ENCODE measurements at places on chromosomes 7 and 10.

DNA sequence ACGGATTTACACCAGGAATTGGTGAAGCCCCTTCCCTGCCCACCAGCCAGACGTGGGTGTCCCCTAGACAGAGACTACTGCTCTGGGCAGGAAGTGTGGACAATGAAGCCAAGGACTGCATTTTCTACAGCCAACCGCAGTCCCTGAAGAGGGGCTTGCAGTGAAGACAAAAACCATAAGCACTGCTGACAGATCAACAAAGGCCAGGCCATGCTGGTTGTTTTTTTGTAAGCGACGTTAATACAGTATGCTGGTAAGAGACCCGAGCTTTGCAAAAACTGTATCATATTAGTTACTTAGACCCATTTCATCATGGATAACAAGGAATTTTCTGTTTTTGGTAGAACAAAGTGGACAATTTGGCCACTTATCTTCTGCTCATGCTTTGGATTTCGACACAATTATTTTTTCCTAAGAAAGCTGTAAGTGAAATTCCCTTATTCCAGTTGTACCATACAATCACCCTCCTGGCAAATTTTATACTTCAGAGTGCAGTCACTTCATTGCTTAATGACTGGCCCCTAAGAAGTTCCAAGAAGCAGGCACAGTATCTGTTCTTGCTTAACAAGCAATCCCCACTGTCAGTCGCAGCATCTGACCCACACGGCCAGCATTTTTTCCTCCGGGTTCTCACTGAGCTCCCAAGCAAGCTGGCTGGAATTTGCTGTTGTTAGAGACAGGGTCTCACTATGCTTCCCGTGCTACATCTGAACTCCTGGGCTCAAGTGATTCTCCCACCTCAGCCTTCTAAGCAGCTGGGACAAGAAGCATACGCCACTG lies 163.5 kb downstream of the PARD3 start:
- DNase-seq, result no peak

DNA sequence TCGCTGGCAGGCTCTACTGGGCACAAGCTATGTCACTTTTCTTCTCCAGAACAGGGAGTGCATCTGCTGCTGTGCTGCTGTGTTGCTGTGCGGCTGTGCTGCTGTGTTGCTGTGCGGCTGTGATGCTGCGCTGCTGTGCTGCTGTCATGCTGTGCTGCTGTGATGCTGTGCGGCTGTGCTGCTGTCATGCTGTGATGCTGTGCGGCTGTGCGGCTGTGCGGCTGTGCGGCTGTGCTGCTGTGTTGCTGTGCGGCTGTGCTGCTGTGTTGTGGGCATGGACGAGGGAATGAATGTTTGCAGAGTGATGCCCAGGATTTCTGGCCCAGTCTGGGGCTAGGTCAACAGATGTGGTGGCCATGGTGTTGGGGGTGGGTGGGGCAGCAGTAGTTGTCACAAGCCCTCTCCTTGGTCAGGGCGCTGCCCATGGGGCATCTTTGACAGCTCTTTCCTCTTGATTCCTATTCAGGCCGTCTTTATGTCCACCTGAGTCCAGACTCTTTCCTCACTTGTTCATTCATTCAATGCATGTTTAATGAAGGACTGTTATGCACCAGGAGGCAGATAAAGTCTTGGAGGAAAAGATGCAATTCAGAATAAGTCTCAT lies 55.6 kb downstream of the C10orf120 start:
- no peak for DNase-seq

DNA sequence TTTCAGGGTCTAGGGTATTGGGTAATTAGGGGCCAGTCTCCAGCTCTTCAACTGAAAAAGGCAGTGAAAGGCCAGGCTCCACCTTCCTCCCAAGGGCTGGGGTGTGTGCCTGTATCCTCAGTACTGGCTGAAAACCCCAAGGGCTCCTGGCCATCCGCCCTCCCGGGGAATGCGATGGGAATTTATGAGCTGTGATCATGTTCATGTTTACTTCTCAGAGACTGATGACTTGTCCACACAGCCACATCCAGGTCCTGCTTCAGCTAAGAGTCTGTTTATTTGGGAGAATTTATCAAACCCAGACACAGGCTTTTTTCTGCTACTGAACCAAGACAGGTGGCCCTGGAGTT lies 91.7 kb downstream of the CCDC3 start:
- no peak for DNase-seq

- DNase-seq, result no peak
These were observed 13.7 kb downstream of the SRGN start for GRCh38 chr10:69101451-69102095.

All from activated B cell treated with CpG ODN at 0.5 μM for 24 hours (primary cell).